Posterior cingulate gyrus (tissue), 11 donors: ENCODE measurements at places on chromosomes 13 and 19.

DNA sequence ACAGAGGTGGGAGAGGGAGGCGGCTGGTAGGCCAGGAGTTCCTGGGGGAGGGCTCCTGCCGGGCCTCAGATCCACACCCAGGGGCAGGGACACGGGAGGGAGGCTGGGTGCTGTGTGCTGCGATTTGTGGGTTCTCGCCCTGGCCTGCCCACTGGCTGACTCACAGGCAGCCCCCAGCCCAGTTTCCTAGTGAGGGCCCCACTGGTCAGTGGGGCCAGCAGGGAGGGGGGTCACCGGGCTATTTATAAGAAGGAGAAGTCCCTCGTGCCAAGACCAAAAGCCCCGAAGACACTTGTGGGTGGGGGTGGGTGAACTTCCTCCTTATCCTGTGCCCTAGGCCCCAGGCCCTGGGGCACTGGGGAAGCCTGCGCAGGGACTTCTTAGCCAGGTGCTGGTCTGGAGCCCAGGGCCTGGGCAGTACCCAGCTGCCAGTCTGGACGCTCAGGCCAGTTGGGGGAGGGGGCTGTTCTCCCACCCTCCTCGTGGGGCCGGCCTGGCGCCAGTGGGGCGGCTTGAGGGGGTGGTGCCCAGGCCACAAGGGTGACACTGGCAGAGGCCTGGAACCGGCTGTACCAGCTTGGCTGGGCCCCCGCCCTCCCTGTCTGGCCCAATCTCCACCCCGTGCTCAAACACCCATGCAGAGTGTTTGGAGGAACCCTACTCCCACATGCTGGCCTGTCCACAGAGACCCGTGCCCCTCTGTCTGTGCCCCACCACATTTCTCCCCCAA lies 5.0 kb upstream of the JUNB start:
- DNase-seq, result peak; percentile 35

DNA sequence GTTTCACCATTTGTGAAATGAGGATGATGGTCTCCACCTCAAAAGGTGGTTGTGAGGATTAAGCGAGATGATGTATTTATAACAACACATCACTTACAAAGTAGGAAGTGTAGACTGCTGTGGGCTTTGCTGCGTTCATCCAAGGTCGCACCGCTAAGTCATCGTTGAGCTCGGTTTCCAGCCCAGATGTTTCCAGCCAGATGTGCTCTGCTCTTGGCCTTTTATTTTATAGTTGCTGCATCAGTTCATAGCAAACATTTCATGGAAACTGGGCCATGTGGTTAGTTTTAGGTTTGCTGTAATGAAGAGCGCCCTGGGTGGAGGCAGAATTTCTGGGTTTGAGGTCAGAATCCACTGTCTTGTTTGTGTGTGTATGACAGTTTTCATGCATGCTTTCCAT lies 76.5 kb upstream of the RNF113B start:
- no peak for DNase-seq

GRCh38 chr13:52785739-52786138 lies 46.1 kb upstream of the CNMD start:
- no peak for DNase-seq

GRCh38 chr19:46205183-46205984 lies 24.2 kb upstream of the IGFL1 start:
- no peak for DNase-seq

- DNase-seq, result peak; percentile 49
Observed at GRCh38 chr13:111043575-111043982, 71.5 kb upstream of the ARHGEF7 start.

DNA sequence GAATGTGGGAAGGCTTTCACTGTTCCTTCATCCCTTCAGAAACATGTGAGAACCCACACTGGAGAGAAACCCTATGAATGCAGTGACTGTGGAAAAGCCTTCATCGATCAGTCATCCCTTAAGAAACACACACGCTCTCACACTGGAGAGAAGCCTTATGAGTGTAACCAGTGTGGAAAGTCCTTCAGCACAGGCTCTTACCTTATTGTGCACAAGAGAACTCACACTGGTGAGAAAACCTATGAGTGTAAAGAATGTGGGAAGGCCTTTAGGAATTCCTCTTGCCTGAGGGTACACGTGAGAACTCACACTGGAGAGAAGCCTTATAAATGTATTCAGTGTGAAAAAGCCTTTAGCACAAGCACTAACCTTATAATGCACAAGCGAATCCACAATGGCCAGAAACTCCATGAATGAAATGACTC lies 18.6 kb downstream of the ZNF177 start:
- DNase-seq, result no peak

DNA sequence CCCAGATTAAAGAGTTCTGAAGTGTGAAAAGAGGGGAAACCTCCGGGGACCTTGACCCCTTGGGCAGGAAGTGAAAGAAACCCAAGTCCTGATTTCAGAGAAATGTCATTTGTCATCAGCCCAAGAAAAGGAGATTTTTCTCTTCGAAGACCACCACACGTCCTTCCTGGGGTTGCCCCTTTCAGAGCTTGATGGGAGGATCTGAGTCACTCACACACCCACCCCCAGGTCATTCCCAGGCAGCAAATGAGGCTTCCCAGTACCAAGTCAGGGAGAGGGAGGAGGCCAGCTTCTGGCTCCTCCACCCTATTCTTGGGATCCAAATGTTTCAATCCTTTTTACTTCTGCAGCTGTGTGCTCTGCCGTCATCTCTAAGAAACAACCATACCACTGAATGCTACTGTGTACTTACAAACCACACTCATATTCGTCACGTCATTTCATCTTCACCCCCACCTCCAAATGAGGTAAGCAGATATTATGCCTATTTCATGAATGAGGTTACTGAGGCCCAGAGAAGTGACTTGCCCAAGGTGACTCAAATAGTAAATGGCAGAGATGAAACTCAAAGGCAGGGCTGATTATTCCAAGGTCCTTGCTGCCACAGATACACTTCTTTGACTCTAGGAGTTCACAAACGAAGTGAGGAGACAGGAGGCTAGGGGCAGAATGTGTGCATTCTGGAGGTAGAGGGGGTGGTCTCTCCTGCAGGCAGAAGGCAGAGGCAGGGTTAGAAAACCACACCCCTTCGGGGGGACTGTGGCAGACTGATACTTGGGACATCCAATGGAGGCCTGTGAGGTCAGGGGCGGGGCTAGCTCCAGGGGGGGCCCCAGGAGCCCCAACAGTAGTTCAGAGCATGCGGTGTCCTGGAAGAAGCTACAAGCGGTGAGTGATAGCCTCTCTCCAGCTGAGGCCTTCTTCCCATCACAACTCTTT lies 5.0 kb upstream of the KMT2B start:
- DNase-seq, result no peak

DNA sequence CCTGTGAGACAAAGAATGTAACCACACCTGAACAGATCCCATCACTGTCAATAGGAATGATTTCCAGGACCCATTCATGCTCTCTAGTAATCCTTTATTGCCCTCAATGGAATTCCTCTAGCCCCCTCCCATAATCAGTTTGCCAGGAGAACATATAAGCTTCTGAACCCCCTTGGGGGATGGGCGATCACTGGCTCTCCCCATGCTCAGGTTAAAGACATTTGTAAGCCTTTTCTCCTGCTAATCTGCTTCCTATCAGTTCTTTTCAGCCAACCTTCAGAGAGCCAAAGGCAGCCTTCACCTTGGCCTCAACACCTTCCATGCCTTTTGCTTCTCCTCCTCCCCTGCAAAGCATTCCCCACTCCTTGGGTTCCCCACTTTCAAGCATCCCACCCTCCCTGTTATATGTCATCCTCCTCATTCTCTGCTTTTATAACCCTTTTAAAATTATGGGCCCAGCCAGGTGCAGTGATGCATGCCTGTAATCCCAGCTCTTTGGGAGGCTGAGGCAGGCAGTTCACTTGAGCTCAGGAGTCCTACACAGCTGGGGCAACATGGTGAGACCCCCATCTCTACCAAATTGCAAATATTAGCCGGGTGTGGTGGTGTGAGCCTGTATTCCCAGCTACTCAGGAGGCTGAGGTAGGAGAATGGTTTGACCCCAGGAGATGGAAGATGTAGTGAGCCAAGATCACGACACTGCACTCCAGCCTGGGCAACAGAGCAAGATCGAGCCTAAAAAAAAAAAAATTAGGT lies 12.4 kb downstream of the DPRX start:
- DNase-seq, result no peak

DNA sequence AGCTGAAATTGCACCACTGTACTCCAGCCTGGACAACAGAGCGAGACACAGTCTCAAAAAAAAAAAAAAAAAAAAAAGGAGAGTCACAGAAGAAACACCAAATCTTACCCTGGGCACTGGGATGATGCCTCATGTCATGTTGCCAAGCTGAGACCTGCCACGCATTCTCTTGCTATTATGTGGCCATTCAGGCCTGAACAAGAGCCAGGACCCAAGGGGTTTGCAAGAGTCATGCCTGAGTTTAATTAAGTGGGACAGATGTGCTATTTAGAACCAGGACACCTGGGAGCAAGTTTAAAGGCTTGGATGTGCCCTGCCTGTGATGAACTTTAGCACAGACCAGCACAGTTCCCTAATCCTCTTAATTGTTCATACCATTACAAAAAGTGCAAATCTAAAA lies 9.8 kb downstream of the PNMA8A start:
- no peak for DNase-seq

DNA sequence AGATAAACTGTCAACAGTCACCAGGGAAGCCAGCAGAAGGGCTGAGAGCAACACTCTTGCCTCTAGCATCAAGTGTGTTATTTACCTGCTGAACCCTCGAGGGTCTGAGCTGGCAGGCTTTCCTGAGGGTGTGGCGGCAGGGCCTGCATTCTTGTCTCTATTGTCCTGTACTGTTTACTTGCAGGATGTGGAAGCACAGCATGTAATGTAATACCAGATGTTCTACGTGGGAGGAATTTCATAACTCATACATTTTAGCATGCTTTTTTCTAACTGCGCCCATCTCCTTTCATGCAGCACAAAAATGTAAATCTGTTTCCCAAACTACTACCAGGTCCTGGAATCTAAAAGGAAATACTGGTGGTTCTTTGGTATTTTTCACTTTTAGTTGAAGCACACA lies 153.1 kb downstream of the RGCC start:
- no peak for DNase-seq

DNA sequence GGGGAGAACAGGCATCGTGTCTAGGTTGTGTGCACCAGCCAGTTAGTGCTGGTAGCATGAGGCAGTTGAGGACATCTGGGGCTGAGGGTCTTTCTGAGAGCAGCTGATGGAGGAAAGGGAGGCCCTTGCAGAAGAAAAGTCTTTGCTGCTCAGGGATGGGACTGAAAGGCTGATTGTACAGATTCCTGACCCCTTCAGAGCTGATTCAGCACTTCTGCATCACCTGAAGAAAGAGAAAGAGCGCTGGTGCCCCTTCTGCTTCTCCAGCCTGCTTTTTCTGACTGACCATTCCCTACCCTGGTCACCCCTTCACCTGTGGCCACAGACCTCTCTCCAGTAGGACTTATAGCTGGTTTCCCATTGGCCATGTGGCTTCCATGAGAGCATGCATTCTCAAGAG lies 476.2 kb downstream of the TSHZ3 start:
- no peak for DNase-seq

DNA sequence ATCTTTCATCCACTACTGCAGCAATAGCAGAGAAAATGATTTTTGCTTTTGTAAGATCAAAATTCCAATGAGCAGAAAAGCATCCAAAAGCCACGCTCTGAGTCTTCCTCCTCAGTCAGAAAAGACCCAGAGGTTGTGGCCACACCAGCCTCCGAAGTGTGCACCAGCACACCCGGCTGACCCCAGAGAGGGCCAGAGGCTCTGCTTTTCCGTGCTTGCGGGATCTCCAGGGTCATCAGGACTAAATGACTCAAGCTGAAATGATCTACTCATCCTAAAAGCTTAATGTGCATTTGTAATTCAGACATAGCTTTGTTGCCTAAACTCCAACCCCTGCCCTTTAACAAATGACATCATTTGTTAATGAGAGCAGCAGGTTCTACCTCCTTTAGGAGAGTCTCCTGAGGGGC lies 16.5 kb downstream of the RXFP2 start:
- DNase-seq, result no peak

- no peak for DNase-seq
Observed at GRCh38 chr13:20230913-20231838, 943 bp downstream of the GJB6 start.

GRCh38 chr13:23828086-23828485 lies 61.1 kb downstream of the MIPEP start:
- no peak for DNase-seq

DNA sequence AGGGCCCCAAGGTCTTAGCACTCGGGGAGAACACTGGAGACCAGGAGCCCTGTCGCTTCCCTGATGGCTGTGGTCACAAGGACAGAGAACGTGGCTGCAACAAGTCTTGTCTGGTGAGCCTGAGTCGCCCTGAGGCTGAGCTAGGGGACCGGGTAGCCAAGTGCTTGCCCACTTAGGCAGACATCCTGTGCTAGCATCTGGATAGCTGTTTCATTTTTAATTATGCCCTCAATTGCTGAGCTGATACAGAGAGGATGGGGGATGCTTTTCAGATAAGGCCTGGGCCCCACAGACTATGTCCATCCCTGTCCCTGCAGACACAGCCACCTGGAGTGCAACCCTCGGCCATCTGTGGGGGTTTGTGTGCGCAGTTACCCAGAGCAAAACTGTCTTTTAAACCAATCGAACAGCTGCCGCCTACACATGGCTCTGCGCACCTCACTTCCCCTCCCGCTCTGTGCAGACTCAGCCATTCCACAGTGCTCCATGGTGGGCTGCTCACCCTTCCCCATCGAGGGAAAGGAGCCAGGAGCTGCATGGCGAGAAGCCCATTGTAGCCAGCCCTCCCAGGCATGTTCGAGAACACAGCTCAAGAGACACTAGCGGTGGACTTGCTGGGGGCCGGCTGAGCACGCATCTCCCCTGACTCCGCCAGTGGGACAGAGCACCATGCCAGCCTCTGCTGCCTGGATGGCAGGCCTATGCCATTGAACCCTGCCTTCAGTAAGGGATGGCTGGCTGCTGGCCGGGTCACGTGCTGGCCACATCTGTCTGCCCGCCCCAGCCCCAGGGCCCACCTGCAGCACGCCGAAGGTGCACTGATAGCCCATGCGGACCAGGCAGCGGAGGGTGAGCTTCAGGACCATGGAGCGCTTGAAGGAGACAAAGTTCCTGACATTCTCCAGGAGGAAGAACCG lies 19.4 kb upstream of the EIF3G start:
- DNase-seq, result no peak

DNA sequence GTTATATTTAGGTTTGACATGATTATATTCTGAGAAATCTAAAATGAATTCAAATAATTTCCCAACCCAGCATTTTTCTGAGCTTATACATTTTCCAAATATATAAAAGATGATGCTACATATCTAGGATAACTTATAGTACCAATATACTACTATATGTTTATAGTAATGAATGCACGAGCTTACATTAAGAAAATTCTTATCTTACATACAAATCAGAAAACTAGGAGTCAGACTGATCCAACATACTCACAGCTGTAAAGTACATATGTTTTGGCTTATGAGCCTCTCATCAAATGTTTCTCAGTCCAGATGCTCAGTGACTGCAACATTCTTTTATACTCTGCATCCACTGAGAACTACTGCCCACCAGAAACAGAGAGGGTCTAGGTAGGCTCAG lies 491.3 kb upstream of the KLF12 start:
- DNase-seq, result no peak

DNA sequence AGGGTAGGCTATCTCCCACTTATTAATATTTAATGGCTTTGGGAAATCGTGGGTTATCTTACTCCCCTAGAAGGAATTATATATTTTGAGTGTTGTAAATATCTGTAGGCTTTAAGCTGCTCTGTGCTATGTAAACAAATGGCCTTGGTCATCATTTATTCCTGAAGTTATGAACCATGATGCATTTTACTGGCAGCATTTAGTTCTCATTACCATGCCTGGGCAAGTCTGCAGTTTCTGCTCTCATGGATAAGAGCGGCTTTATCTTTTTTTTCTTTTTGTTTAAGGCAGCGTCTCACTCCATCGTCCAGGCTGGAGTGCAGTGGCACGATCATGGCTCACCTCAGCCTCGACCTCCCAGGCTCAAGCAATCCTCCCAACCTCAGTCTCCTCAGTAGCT lies 156.1 kb downstream of the IRS2 start:
- DNase-seq, result no peak
